HFFc6 (cell line): ENCODE measurements at places on chromosomes 3 and 15. TPM values are rescaled to one million over a fixed set of nuclear protein-coding genes. Genes with fewer than 3 reads are reported as not detected.

- DNase-seq = no peak
Measured at GRCh38 chr15:45854455-45855202, 219.8 kb downstream of the SQOR start.

Gene POLQ
- 3.9 to 7.9 TPM (median 6.9 TPM) in 3 replicates for total RNA-seq

DNA sequence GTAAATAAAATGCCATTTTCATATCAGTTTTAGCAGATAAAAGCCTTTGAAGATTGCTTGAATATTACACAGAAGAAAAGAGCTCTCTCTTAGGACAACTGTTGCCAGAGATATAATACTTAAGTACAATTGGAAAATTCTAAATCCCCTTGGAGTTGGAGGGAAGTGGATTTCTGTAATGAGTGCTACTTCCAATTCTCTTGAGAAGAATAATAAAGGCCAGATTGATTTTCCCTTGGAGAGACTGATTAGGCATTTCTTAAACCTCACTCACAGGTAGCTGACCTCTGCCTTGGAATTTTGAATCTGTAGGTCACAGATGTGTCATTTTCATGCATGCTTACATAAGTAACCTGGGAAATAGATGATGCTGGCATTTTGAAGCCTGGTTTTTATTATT lies 29.8 kb upstream of the PSMD6 start:
- DNase-seq = no peak

- no peak for DNase-seq
Measured at GRCh38 chr3:62727536-62727935, 147.7 kb downstream of the CADPS start.

- DNase-seq = no peak
Measured at GRCh38 chr15:89486726-89487050, 9.7 kb downstream of the RHCG start.

Gene CYP8B1
- not detected in 3 replicates for total RNA-seq

DNA sequence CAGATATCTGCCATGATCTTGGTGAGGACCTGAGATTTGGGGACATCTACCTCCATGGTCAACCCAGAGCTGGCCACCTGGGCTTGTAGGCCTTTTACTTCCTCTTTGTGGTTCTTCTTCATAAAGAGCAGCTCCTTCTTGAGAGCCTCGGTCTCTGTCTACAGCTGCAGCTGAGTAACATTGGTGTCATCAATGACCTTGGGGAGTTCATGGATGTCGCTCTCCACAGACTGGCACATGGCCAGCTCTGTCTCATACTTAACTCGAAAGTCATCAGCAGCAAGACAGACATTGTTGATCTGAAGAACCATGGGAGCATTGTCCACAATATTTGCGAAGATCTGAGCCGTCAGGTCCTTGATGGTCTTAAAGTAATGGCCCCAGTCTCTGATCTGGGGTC lies 15.7 kb upstream of the RASA2 start:
- DNase-seq = peak; percentile 76

GRCh38 chr3:31227131-31227562 lies 305.6 kb upstream of the STT3B start:
- no peak for DNase-seq

Gene CCNB2
- 25.7 to 57.5 TPM (median 40.3 TPM) in 3 replicates for total RNA-seq

DNA sequence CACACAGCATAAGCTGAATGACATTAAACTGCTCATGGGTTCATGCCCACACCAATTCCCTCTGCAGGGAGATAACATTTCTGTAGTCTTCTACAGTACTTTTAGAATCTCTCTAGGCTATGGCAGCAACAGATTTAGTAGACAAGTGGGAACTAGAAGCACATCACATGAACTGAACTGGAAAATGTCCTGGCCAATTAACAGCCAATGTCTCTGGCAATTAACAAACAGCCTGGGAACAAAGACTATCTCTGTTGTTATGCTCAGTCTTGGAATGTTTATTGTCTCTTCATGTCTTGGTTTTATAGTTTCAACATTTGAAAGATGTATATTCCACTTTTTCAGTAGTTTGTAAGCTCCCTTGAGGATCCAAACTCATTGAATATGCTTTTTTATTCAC lies 523.2 kb upstream of the NAALADL2 start:
- DNase-seq = no peak
